Panc1 (cell line): ENCODE measurements at places on chromosomes 7 and 10.

GRCh38 chr7:127616724-127617123 lies 1.2 kb downstream of the PAX4 start:
- no peak for DNase-seq

- DNase-seq, result no peak
Measured at GRCh38 chr7:49483142-49483541, 290.3 kb upstream of the VWC2 start.

DNA sequence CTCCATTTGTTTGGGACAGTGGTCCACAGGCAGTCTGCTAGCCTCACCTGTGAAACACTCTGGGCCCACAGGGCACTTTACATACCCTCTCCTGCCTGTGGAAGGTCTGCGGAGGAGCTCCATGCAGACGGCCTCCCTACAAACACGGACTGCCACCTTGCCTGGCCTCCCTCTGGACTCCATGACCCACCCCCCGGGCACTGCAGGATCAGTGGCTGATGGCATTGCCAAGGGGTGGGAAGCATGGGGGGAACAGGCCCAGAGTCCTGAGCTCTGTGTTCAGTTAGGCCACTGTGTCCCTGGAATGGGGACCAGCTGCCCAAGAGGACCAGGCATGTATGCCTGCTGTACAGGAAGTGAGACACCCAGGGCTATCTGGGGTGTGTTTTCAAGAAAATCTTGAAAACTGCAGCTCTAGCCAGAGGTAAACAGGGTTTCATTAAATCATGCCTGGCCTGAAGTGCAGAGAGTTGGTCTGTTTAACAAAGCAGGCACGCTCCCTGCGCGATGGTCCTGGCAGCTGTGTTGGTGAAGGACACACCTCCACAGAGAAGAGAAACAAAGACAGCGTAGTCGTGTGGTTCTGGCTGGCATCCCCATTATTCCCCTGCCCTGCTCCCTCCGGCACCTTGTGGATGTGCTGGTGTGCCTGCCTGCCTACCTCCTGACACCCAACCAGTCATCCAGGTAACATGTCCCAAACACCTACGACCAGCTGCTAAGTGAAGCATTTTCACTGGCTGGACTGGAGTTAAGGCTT lies 470.8 kb upstream of the ZMIZ1 start:
- no peak for DNase-seq

DNA sequence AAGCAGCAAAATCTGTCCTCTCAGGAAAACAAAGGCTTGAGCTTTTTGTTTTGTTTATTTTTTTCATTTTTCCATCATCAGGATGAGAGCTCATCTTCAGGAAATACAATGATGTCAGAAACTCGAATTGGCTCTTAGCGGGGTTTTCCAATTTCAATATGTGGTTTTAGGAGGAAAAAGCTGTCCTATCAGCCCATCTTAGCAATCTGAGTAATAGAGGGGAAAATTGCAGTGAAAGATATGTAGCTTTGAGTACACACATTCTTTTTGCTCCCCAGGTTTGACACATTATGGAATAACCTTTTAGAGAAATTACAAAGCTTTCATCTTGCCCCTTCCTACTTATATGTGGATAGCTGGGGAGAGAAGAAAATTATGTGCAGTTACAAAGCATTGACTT lies 113.6 kb upstream of the MYO3A start:
- DNase-seq, result no peak

GRCh38 chr10:107914450-107915214 lies 750.1 kb upstream of the SORCS1 start:
- no peak for DNase-seq

DNA sequence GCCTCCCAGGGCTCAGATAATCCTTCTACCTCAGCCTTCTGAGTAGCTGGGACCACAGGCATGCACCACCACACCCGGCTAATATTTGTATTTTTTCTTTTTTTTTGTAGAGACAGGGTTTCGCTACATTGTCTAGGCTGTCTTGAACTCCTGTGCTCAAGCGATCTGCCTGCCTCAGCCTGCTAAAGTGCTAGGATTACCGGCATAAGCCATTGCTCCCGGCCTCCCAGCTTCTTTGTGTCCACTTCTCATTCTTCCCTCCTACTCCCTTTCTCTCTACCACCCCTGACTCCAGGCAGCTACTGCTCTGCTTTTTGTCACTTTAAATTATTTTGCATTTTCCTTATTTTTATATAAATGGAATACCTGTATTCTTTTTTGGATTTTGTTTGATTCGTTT lies 83.4 kb downstream of the PALS2 start:
- no peak for DNase-seq

GRCh38 chr10:114749014-114749413 lies 72.6 kb upstream of the FHIP2A start:
- no peak for DNase-seq

DNA sequence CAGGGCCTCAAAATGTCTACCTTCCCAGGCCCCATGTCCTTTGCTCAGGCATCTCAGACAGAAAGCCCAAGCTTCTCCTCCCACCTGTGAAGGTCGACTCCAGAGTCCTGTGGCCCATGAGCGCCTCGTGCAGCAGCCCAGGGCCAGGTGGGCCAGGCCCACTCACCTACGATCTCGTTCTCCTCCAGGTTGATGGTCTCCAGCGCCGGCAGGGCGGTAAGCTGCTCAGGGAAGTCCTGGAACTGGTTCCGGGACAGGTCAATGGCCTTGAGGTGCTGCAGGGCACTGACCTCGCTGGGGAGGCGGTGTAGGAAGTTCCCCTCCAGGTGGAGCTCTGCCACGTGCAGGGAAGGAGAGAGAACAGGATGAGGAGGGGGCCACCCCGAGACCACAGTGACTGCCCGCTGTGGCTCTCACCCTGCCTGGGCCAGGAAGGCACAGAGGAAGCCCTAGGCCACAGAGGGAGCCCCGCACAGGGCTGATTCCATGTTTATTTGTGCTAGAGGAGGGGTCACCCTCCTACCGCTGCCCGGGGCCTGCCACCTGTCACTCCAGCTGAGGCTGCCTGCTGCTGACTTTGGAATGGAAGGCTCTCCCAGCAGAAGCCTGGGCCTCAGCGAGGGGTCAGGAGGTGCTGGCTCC lies 40.0 kb upstream of the NPFFR1 start:
- no peak for DNase-seq

- DNase-seq, result no peak
Measured at GRCh38 chr10:36526033-36526432, 599.4 kb upstream of the ANKRD30A start.

- DNase-seq, result peak; percentile 68
Measured at GRCh38 chr10:69864321-69864720, 62.6 kb downstream of the COL13A1 start.

GRCh38 chr7:2185715-2186114 lies 47.0 kb downstream of the MAD1L1 start:
- no peak for DNase-seq

- no peak for DNase-seq
Measured at GRCh38 chr7:132856416-132856815, 225.5 kb downstream of the CHCHD3 start.

- DNase-seq, result no peak
Measured at GRCh38 chr7:125618516-125618915, 688.9 kb upstream of the POT1 start.

DNA sequence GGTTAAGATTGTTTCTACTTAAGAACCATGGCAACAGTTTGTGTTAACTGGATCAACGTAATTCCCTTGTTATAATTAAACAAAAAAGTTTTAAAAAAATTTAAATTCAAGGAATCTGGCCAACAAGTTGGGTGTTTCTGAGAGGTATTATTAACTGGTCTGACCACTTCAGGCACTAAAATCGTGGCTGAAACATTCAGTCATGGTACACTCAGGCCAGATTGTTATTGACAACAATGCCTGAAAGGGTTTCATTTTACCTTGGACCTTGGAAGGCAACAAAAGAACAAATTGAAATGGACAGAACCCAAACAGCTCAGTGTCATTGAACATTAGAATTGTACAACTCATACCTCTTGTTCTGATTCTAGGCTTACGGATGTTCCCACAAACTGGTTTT lies 103.3 kb upstream of the ARMC3 start:
- DNase-seq, result no peak

DNA sequence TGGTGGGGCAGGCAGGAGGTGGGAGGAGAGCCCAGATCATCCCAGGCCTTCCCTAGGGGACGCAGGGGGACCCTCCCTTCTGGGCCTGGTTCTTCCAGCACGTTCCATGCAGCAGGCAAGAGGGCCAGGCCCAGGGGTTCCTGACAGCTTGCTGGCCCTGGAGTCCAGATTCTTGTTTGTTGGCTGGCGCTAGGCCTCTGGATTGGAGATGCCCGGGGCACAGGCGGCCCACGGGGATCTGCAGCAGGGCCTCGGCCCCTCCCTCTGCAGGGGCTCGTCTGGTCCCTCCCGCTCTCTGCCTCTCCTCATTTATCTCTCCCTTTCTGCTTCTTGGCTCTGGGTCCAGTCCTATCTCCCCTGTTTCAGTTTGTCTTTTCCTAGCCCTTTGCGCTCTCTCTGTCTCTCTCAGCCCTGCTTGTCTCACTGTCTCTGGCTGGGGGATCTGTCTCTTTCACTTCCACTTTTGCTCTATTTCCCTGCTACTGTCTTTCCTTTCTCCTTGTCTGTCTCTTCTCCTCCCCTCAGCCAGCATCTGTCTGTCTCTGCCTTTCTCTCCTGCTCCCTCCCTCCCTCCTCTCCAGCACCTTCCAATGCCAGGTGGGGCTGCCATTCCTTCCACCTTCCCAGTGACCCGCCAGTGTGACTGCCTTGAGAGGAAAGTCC lies 1.1 kb upstream of the AQP1 start:
- DNase-seq, result no peak

DNA sequence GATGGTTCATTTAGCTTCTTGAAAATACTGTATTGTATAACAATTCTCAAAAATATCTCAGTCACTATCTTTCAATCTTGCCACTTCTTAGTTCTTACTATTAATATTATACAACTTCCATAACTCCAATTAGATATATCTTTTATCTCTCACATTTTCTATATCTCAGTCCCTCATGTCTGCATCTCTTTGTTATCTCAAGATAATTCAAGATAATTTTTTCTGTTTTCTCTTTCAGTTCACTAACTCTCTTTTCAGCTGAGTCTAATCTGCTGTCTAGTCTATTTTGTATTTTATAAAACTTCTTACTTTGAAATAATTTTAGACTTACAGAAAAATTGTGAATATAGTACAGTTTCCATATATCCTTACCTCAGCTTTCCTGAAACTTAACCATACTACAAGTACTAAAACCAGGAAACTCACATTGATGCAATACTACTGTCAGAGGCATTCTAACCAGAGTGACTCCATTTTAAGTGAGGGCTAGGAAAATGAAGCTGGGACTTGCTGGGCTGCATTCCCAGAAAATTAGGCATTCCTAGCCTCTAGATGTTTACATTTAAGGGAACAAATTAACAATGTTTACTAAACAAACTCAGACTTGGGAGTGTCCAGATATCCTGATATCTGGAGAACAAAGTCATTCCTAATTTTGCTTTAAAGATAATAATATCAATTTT lies 38.4 kb downstream of the DNAJC1 start:
- DNase-seq, result no peak

DNA sequence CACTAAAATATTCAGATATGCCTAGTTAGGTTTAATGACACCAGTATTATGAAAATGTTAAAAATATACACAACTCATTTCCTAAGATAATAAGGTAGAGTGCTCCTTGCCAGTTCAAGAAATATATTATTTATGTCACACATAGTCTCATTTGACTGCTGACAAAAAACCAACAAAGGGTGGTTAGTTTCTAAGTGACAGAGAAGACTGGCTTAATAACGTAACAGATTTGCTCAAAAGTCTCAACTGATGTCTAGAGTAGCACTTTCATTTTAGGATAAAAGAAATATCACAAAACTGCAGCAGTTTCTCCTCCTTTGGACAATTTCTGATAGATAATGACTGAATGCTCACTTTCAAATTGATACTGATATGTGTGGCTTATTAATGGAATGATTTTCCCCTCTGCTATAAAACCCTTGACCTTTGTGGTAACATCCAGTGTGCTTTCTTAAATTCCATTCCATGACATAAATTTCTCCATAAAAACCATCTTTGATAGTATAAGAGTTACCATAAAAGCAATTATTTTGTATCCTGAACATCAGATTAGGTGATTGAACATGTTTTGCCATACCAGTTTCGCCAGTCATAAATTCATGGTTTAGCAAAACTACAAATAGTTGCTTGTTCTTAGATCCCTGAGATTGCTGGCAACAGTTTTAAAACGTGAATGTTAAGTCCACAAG lies 94.2 kb downstream of the NRBF2 start:
- no peak for DNase-seq

- DNase-seq, result no peak
Measured at GRCh38 chr10:80392250-80392649, 16.1 kb upstream of the PRXL2A start.

DNA sequence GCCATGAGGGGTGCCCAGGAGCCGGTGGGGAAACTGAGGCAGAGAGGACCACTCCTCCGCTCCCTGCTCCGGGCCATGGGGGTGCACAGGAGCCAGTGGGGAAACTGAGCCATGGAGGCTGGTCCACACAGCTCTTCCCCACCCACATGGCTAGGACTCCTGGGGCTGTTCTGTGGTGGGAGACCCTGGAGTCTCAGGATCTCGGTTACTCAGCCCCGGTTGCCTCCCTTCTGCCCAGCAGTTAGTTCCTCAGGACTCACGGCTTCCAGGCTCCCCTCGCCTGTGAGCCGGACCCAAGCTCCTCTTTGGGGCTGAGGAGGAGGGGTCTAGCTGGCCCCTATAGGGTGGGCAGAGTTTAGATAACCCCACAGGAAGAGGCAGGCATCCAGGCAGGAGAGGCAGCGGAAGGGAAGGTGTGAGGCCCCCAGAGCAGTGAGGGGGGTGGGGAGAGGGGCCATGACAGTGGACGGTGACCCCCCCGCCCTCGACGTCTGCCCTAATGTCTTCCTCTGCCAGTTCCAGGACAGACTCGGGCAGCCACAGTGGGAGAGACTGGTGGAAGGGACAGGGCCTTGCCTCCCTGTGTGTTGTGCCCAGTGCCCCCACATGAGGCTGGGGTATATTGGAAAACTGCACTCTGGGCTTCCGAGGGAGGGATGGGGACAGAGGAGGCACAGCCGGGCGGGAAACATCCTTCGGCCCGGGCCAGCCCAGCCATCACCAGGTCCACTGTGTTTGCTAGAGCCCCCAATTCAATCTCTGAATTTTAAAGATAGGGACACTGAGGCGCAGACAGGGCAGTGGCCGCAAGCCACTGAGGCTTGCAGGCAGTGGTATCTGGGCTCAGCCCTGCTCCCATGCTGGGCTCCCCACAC lies 4.3 kb downstream of the ELFN1 start:
- DNase-seq, result no peak

- DNase-seq, result no peak
Measured at GRCh38 chr10:61448091-61448490, 5.1 kb downstream of the TMEM26 start.

DNA sequence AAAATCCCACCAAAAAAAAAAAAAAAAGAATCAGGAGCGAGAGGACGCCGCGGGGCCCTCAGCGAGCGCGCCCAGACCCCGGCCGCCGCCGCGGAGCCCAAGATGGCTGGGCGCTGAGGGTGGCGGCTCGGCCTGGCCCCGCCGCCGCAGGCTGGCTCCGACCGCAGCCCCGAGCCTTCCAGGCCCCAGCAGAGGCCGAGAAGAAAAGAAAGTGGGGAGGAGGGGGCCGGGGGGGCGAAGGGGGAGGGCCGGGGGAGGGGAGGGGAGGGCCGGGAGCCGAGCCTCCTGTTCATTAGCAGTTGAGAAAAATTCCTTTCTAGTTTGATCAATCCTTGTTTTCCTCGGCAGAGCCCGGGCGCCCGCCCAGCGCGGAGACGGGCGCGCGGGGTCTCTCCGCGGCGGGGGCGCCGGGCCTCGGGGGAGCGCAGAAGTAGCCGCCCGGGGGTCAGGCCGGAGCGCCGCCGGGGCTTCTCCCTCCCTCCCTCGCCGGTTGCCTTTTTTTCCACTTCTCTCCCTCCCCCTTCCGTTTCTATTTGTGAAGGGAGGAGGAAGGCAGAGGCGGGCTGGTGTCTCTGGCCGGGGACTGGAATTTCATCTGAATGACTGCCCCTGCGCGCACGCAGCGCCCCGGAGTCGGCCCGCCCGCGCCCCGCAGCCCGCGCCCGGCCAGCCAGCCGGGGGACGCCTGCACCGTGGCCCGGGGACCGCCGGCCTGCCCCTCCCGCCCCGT lies 778 bp upstream of the TRIM8 start:
- no peak for DNase-seq
